ENCODE measurements at places on chromosomes 16 and 17.

DNA sequence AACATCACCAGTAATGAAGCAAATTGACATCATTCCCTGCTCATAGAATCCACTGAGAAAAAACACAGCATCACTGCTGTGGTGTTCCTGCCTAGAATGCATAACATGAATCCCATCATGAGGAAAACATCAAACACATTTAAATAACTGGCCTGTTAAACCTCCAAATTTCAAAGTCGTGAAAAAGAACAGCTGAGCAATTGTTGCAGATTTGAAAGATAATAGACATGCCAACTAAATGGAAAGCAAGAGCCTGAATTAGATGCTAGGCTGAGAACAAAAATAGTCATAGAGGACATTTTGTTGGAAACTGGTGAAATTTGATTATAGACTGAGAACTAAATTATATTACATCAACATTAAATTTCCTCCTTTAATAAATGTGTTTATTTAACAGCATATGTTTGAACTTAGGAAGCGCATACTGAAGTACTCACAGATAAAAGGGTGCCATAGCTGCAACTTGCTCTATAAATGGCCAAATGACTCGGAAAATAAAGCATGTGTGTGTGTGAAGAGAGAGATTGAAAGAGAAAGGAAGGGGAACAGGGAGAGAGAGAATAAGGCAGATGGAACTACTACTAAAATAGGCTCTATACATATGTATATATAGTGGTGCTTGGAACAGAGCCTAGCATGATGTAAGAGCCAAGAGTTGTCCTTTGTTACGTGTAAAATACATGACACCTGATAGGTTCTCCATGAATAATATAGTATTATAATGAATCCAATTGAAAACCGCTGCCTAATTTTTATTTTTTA, 305.0 kb upstream of the MON1B start:
- no peak for DNase-seq

DNA sequence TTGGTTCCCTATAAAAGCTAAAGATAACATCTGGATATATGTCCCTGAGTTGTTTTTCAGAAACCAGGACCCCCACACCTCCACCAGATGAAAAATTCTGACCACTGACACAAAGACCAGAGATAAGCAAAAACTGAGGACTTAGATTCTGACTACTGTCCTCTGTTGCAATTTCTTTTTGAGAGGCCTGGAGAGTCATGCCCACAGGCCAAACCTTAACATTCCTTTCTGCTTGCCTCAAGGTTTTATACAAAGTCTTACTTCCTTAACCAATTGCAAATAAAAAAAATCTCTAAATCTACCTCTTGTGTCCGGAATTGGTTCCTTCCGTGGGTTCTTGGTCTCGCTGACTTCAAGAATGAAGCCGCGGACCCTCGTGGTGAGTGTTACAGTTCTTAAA, 228.5 kb downstream of the ABCC12 start:
- DNase-seq = no peak

DNA sequence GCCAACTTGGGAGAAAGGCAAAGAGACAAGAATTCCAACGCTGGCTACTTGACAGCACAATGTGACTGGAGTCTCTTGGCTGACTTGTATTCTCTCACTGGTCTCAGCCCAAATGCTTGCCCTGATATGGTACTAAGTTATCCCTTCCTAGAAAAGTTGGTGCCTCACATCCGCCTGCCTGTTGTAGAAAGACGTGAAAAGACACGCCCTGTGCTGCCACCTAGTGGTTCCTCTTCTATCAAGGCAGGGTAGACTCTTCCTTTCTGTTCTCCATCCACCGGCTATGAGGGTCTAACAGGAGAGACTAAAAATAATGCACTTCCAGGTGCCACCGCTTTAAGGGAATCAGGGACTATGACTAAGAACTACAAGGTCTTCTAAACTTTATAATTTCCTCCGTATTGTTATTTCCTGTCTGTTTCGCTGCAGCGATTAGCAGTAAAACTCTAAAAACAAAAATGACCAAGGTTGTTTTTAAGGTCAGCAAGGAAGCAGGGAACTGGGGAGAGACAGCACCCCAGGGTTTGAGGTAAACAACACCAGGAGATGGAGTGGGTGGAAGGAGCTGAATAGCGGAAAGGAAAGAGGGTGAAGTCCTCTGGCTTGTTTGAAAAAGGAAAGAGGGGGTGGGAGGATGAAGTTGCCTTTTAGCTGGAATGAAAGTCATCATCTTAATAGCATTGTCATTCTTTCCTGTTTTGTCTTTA, 109.5 kb downstream of the YPEL2 start:
- peak; percentile 47 for DNase-seq

GRCh38 chr17:50588391-50589049, 28.0 kb downstream of the CACNA1G start:
- DNase-seq = no peak

DNA sequence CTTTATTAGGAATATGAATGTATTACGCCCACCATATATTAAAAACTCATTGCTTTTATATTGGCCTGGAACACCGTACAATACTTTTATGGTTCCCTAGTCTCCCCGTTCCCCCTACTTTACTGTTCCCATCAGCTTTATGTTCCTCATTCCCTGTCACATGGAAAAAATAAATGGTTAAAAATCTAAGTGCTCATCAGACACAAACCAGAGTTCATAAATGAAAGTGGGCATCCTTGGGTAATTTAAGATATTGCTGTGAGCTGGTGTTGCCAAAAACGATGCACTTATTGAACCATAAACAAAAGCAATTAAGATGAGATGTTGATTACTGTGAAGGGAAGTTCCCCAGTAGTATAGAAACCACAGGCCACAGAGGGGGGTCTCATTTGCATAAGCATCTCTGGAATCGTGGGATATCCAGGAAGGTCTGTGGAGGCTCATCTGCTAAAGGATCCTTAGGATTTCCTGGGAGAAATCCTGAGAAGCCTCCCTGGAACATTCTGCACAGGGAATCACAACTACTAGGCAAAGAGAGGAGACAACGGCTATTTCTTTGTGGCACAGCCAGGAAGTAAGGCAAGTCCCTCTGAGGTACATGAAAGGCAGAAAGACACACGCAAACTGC, 591.4 kb upstream of the CDH11 start:
- peak; percentile 3 for DNase-seq

DNA sequence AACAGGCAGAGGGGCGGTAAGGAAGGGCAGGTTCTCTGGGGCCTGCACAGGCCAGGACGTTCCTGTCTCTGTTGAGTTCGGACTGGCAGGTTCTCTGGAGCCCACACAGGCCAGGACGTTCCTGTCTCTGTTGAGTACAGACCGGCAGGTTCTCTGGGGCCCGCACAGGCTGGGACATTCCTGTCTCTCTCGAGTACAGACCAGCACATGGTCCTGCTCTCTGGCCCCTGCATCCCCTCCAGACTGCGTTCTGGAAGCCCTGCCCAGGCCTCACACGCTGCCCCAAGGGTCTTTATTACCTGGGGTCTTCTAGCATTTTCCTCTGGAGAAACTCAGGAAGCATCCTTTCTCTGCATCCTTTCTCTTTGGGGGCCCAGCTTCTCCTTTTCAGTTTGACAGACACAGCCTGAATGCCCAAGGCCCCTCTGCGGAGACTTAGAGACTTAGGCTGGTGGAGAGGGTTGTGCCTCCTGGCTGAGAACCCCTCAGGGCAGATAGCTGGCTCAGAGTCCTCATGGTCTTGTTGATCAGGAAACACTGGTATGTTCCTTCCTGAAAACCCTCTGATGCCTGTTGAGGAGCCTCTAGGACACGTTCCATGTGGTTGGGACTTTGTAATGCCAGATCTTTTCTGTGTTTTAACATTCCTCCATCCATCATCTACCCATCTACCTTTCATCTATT, 18.0 kb upstream of the GSE1 start:
- no peak for DNase-seq

GRCh38 chr16:13313351-13313750, 412.0 kb downstream of the SHISA9 start:
- DNase-seq = no peak

GRCh38 chr17:59466946-59467801, 98.2 kb upstream of the DHX40 start:
- peak; percentile 17 for DNase-seq

GRCh38 chr17:3033741-3034577, 29.4 kb downstream of the OR1D5 start:
- DNase-seq = no peak

GRCh38 chr16:90008708-90009145, 10.5 kb downstream of the DBNDD1 start:
- DNase-seq = peak; percentile 57

GRCh38 chr17:69358688-69359596, 32.0 kb upstream of the ABCA5 start:
- DNase-seq = no peak

DNA sequence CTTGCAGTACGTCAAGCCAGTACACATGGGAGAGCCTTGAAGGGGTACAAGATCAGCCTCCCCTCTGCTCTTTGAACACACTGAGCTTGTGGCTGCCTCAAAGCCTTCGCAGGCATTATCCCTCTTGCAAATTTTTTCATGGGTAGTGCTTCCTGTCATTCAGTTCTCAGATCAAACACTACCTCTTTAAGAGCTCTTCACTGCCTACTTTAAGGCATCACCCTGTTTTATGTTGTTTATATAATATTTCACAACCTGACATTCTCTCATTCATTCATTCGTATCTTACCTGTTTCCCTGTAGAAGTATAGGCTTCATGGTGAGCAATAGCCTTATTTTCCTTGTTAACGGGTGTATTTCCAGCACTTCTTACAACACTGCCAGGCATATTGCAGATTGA, 269.1 kb downstream of the CDH13 start:
- DNase-seq = no peak
